ENCODE measurements at places on chromosomes 2 and 18.

DNA sequence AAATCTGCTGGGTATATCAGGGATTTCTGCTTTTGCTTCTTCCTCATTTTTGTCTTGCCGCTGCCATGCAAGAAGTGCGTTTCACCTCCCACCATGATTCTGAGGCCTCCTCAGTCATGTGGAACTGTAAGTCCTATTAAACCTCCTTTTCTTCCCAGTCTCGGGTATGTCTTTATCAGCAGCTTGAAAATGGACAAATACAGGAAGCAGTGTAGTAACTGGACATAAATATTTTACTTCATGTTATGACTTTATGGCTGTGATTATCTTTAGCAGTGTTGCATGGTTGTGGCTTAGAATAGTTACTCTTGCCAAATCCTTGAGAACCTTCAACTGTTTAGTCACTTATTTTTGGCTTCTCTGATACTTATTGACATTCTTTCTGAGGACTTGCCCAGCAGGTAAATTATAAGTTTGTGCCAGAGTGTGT, 66.2 kb upstream of the DLX2 start:
- DNase-seq: no peak

DNA sequence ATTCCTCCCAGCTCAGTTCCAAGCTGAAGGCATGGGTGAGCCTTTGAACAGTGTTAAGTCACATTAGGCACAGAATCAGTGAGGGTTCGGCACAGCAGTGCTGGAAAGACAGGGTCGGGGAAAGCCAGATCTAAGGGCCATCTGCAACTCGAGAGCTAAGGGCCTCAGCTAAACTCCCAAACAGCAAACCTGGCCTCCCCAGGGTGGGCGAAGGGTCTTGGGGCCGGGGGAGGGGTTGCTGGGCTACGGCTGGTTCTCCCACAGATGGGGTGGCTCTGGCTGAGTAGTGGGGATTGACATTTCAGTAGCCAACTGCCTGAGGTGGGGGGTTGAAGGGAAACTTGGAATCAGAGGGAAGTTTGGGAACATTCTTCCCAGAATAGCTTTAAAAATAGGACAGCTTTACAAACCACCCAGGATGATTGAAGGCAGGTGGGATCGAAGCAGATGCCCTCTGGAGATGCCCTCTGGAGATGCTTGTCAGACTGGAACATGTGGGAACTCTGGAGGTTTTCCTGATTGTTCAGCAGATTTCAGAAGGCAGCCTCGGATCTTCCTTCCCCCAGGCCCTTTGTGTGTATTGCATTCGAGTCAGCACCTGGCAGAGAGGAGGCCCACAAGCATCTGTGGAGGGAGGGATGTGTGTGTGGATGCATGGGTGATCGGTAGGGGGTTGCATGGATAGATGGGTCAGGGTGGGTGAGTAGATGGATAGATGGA, 156.4 kb downstream of the SMAD7 start:
- no peak for DNase-seq

GRCh38 chr2:134190062-134190806, 63.6 kb upstream of the MGAT5 start:
- no peak for DNase-seq

DNA sequence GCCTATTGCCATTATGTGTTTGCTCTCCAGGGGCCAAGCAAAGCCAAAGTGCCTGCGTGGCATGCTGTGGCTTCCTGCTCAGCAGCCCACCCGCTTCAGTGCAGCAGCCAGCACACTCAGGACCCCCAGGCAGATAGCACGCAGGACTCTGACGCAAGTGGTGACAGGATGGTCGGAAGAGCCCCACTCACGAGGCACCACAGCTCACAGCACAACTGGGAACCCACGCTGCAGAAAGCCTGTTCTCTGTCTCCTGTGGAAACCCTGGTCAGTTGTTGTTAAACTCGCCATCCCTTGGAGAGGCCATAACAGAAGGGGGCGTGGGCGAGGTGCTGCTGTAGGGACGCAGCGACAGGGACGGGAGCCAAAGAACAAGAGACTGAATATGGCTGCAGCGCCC, 76.4 kb downstream of the HDAC4 start:
- no peak for DNase-seq

- DNase-seq: no peak
These were observed 41.8 kb downstream of the NCK2 start for GRCh38 chr2:105786231-105787230.

DNA sequence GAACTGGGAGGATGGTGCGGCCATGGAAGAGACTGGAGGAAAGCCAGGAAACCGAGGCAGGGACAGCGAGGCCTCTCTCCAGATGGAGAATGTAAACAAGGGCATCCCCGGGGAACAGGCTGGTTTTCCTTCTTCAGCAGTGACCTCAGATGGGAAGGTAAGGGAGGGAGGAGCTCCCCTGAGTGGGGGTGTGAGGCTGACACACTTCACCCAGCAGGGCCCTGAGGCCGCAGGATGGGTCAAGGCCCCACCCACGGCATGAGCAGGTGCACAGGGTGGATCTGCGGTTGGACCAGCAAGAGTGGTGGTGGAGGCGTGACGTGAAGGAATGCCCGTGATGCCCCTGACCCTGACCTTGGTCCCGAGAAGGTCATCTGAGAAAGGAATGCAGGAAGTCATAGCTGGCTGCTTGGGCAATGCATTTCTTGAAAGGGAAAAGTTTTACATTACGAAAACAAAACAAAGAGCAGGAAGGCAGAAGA, 48.1 kb downstream of the ADCY3 start:
- DNase-seq: no peak

- DNase-seq: no peak
These were observed 259.2 kb downstream of the SLC4A3 start for GRCh38 chr2:219886615-219887014.

GRCh38 chr2:45909677-45910191, 258.3 kb downstream of the PRKCE start:
- DNase-seq: no peak

DNA sequence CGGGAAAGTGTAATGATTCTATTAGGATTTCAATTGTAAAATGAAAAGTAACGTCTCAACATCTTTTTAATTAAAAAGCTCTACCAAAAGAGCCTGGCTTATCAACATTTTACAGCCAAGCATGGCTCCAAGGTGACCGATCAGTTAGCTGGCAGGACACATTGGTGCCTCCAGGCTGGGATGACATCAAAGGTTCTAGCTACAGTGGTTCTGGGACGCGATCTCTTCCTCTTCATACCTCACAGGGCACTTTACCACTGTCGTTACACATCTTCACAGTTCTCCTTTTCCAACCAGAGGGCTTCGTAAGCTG, 693 bp downstream of the ORC2 start:
- DNase-seq: peak; percentile 28

DNA sequence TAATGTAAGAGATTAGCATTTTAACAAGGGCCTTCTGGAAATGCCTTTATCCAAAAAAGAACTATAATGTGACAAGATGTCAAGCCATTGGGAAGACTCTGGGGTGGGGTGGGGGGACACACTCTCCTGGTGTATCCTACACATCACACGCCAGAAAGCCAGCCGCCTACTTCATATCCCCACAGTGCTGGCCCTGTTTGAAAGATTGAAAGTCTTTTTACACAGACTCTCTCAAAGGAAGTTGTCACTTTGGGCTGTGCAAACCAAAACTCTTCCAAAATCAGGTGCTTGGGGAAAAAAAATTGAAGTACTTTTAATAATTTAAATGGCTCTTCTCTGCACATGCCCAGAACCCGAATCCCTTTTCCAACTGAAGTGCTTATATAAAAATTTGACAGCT, 666.7 kb downstream of the BCL11A start:
- DNase-seq: no peak

- no peak for DNase-seq
These were observed 792.6 kb downstream of the CPS1 start for GRCh38 chr2:211349031-211349430.

DNA sequence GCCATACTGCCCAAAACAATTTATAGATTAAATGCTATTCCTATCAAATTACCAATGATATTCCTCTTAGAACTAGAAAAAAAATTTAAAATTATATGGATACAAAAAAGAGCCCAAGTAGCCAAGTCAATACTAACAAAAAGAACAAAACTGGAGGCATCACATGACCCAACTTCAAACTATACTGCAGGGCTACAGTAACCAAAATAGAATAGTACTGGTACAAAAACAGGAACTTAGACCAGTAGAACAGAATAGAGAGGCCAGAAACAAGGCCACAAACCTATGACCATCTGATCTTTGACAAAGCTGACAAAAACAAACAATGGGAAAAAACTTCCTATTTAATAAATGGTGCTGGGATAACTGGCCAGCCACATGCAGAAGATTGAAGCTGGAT, 86.1 kb upstream of the KYNU start:
- DNase-seq: no peak

GRCh38 chr2:85355521-85355920, 952 bp downstream of the ELMOD3 start:
- no peak for DNase-seq

DNA sequence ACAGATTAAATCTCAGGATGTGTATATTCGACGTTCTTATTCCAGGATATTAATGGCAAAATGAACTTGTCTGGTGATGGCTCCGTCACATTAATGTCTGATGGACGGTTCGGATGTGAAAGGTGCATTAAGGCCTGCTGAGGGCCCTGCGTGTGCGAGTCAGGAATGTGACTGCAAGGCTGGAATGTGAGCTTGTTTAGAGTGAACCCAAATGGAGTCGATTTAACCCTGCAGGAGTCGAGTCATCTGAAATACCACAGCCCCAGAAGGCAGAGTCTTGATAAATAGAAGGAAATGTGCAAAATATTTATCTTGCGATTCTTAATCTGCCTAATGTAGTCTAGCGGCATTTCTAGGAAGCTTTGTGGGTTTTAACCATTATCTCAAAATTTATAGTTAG, 44.3 kb downstream of the RDH14 start:
- DNase-seq: no peak

GRCh38 chr2:11796190-11797171, 50.0 kb downstream of the LPIN1 start:
- DNase-seq: no peak

DNA sequence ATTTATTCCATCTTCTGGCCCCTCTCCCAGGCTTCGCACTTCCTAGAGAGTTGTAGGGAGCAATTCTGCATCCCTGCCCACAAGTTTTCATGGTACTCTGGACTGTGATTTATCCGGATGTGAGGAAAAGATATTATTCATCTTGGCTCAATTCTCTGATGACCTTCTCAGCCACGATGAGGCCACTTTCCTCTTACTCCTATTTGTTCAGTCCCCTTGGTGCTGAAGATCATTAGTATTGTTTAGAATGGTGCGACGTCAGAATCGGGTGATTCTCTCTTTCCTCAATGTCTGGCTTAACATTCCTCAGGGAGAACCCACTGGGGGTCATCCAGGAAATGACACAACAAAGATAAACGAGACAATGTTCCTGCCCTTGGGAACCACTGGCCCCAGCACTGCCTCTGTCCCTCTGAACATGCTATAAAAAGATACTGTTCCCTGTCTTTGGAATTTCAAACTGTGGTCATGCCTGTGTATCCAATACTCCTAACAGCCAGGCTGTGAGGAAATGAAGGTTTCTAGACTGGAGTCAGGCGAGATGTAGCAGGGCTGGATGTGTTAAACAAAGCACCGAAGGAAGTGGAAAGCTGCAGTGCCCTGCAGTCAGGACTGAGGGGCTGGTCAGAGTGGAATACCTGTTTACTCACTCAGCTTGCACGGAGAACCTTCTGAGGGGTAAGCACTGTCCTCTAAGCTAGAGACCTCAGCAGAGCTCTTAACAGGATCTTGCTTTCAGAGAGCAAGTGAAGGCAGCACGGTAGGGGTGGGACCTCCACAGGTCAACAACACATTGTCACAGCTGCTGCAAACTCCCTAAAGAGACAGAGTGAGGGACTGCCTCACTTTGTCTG, 12.9 kb upstream of the GLI2 start:
- DNase-seq: no peak

DNA sequence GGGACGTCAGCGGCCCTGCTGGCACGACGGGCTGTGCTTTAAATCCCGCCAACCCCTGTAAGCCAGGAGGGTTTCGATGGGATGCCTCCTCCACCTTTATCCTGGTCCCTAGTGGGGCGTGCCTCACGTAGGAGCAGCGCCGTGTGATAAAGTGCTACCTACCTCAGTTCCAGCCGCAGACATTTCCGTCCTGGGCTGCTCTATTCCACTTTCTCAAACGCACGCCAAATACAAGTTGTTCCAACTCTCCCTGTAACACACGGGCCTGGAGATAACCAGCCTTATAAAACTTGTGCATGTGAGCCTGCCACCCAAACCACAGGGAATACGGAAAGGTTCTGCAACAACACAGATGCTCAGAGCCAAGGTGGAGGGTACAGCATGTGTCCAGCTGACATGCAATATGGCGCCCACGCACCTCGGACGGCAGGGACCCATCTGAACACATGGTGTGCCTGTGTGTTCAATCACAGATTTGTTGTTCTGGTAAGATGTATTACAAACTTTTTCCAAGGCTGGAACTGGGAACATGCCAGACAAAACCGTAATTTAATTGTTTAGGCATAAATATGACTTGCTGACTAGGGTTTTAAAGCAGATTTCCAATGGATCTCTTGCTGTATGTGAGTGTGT, 47.7 kb downstream of the ZNF516 start:
- no peak for DNase-seq

- DNase-seq: no peak
These were observed 151.7 kb downstream of the ANKRD44 start for GRCh38 chr2:197158591-197159550.

DNA sequence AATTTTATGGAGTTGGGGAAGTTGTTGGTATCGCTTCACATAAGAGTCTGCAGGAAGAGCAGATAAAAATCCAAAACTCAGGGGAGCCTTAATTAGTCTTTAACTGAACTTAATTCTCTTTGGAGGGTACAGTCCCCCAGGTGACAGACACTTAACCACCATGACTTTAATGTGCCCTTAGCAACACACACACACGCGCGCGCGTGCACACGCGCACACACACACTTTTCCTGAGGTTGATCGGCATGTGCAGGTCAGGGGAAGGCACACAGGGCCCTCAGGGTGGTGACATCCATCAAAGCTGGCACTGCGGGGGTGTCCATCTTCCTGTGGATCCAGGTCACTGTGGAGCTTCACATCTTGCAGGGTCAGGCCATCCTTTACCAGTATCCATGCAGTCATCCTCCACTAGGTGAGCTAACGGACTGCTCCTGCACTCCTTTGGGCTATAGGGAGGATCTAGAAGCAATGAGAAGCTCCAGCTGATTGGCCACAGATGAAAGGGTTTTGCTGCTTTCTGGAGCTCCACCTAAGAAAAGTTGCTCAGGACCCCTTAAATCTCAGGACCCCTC, 21.9 kb upstream of the NCK2 start:
- DNase-seq: no peak

- DNase-seq: no peak
These were observed 332.3 kb upstream of the HS6ST1 start for GRCh38 chr2:128651000-128651399.

DNA sequence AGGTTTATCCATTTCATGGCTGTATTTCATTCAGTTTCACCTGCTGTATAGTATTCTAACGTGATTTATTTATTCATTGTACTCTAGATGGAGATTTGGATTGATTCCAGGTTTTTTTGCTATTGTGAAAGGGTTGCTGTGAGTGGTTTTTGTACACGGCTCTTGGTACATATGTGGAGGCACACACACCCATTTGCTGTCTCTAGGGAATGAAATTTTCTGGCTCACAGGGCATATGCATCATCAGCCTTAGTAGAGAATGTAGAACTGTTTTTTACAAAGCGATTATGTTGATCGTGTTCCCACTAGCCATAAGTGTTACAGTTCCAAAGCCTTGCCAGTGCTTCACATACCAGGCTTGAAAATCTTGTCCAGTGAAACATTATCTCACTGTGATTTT, 5.1 kb downstream of the SPTBN1 start:
- no peak for DNase-seq

Data from NCI-H1694 treated with DMSO at 0.1 percent for 48 hours (cell line).